ENCODE measurements at places on chromosomes 6 and 20. TPM values are rescaled to one million over a fixed set of nuclear protein-coding genes. Genes with fewer than 3 reads are reported as not detected.

MYLK4 gene
- total RNA-seq, result 0.39 TPM

- no peak for DNase-seq
Measured at GRCh38 chr6:2653369-2654032, 97.2 kb downstream of the MYLK4 start.

AK9 gene
- 2.3 TPM for total RNA-seq

GRCh38 chr20:57545927-57546662 lies 14.8 kb upstream of the PCK1 start:
- no peak for DNase-seq

MAP1LC3A gene
- total RNA-seq, result 1.5 TPM

Measured in Daoy (cell line).